ENCODE measurements at places on chromosomes 12 and 14.

DNA sequence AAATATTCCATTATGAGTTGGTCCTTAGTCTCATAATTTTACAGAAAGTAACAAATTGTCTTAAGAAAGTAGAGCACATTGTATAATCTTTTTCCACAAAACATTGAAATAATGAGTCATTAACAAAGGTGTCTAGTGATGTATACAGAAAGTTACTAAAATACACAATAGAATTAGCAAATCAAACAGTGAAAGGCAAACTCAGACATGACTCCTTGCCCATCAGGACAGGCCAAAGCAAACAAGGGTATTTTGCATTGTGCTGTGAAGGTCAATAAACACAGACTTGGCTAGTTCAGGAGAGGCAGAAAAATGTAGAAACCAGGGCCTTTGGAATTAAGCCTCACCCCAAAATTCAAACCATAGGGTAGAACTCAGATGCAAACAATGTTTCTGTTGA is 37.3 kb downstream of the SIX4 start:
- DNase-seq, result no peak

GRCh38 chr14:33040372-33041140 is 101.9 kb downstream of the NPAS3 start:
- DNase-seq, result no peak

DNA sequence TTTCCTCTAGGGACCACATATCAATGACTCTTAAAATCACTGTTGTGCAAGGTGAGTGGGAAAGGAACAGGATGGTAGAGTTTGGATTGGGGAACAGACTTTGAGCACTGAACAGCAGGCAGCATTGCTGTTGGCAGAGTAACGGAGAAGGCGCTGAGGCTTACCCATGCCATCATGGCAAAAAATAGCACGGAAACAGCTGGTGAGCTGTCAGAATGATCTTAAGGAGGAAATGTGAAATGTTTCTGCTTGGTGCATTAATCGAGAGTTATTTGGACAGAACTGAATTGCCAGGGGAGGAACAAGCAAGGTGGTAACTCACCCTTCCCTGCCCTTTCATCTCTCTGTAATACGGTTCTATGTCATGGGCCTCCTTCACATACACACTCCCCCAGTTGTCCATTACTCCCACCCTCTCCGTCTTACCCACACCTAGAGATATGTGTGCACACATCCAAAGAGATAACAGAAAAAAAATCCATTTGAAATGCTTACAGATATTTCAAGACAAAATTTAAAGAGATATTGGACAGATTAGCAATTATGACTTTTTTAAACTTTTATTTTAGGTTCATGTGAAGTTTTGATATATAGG is 572.5 kb downstream of the DIO2 start:
- no peak for DNase-seq

- DNase-seq, result no peak
These were observed 68.6 kb downstream of the ACTN1 start for GRCh38 chr14:68910540-68910939.

- DNase-seq, result peak; percentile 7
These were observed 411 bp downstream of the BTBD7 start for GRCh38 chr14:93332397-93332852.

DNA sequence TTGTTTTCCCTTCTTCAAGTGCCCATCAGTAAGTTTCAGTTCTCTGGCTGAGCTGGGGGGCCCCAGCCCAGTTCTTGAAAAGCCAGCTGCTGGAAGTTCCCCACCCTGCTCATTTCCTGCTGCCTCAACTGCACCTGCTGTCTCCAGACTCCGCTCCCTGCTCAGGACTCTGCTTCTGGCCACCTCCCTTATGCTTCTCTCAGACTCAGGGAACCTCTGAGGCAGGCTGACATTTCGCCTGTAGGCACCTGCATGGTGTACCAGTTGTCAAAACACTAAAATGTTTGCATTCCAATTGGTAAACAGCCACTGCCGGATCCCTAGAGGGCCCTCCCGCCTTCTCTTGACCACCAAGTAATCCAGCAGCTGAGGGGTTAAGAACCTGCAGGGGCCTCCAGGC is 136.5 kb upstream of the VRK1 start:
- DNase-seq, result no peak

- DNase-seq, result no peak
These were observed 45.4 kb upstream of the TESC start for GRCh38 chr12:117144599-117144998.

- DNase-seq, result no peak
These were observed 7.1 kb upstream of the CGRRF1 start for GRCh38 chr14:54502602-54503001.

GRCh38 chr12:106006940-106007339 is 131.8 kb downstream of the NUAK1 start:
- DNase-seq, result no peak

DNA sequence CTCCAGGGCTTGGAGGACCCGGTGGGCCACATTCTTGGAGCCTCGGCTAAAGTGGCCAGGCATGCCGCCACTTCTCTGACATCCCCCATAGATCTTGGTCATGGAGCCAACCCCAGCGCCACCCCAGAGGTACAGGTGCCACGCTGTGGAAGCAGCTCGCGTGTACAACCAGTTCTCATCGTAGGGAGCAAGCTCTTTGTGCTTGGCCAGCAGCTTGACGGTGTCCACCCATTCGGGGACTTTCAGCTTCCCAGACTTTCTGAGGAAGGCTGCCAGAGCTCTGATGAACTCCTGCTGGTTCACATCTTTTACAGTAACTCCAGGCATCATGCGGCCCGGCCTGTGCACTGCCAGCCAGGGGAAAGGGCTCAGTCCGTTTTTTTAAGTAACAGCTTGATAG is 29.3 kb upstream of the EAPP start:
- no peak for DNase-seq

DNA sequence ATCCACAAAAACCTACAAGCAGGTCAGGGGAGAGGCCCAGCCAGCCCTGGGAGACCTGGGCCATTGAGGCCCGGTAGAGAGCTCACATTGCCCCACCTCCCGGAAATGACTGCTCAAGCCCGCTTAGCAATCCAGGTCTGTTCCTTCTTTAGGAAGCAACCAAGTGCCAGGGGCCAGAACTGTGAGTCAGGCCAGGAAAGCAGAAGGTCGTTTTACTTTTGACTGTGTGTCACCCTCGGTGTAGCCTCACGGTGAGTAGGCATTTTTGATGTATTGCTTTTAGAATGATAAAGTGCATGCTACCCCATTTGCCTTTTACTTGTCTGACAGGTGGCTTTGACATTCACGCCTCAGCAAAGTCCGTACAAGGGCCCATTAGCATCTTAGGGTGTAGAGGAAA is 25.4 kb upstream of the PWP1 start:
- DNase-seq, result no peak

Measured in activated CD4-positive, alpha-beta T cell treated with anti-CD3 and anti-CD28 coated beads for 4 hours (primary cell).